ENCODE measurements at places on chromosomes 5 and 9.

DNA sequence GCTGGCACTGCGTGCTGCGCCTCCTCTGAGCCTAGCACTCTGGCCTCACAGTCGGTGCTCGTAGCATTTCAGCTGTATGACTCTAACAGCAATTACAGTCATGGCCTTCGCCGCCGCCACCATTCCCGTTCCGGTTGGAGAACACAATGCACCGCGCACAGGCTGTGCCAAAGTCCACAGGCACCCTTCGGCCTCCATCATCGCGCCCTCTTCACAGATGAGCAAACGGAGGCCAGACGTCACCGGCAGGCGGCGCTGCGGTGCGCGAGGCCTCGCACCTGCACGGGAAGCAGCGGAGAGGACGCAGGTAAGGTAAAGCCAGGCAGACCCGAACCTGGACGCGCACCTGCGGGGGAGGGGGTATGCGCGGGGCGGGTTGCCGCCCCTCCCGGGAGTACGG, 128.9 kb downstream of the BARX1 start:
- DNase-seq: peak; percentile 4

- DNase-seq: no peak
Measured at GRCh38 chr5:76683816-76684731, 31.9 kb upstream of the F2R start.

GRCh38 chr9:98862936-98863335, 55.5 kb downstream of the GALNT12 start:
- DNase-seq: no peak

DNA sequence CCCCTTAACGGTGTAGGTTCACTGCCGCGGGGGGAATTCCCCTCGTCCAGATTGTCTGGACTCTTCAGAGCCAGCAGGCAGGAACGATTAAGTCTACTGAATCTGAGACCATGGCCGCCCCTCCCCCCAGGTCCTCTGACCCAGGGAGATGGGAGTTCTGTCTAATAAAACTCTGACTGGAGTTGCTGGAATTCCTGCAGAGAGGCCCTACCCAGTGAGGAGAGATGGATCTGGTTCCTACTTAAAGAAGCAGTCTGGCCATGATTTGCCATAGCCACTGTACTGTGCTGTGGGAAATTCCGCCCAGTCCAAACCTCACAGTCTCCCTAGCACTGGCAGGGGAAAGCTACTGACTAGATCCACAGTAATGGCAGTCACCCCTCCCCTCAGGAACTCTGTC, 237.7 kb upstream of the RASA1 start:
- DNase-seq: no peak

- DNase-seq: peak; percentile 74
Measured at GRCh38 chr5:152595405-152595804, 190.3 kb upstream of the NMUR2 start.

DNA sequence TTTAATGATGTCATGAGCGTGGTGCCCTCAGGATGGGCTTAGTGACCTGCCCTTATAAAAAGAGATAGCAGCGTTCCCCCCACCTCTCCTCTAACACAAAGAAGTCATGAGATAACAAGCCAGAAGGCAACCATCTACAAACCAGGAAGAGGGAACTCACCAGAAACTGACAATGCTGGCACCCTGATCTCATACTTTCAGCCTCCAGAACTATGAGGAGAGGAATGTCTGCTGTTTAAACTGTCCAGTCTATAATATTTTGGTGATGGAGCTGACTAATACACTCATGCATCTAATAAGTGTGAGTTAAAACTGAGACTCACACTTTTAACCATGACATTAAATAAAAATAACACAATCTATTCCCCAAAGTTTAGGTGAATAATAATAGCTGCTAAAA, 156.1 kb upstream of the SPEF2 start:
- no peak for DNase-seq

DNA sequence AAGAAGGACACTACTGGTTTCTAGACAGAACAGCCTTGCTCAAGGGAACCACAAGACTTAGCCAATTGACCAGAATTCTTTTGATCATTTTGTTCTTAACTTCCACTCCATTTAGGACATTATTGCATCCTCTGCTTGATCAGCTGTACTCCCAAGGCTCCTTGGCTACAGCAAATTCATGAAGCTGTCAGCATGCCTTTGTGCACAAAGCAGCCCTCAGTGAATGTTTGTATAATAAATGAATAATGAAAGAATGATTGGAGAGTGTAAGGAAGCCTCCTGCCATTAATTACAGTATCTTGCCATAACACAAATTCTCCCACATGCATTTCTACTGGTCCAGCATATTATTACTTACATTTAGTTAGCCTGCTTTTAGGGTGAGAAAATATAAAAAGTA, 449.6 kb downstream of the SLCO4C1 start:
- peak; percentile 16 for DNase-seq

DNA sequence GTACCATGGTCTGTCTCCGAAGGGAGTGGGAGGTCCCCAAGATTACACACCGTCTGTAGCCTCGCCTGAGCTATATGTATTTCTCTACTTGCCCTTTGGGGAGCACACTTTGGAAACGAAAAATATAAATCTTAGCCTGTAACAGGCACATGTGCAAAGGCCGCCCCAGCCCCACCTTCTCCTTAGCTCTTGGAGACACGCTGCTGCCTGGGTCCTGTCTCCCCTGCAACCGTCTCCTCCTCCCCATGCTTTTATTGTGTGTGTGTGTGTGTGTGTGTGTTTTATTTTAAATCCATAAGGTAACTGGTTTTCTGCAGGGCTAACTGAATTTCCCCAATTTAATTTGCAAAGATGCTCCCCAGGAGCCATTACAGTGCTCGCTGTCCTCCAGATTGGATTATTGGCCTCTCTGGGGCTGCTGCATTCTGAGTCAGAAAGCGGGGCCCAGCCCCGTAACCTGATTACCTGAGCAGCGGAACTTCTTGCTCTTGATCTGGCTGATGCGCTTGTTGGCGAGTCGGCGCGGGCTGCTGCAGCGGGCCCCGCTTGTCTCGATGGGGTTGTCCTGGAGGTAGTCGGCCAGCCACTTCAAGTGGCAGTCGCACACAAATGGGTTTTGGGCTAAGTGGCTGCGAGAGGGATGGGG, 193.3 kb upstream of the PANK3 start:
- no peak for DNase-seq

DNA sequence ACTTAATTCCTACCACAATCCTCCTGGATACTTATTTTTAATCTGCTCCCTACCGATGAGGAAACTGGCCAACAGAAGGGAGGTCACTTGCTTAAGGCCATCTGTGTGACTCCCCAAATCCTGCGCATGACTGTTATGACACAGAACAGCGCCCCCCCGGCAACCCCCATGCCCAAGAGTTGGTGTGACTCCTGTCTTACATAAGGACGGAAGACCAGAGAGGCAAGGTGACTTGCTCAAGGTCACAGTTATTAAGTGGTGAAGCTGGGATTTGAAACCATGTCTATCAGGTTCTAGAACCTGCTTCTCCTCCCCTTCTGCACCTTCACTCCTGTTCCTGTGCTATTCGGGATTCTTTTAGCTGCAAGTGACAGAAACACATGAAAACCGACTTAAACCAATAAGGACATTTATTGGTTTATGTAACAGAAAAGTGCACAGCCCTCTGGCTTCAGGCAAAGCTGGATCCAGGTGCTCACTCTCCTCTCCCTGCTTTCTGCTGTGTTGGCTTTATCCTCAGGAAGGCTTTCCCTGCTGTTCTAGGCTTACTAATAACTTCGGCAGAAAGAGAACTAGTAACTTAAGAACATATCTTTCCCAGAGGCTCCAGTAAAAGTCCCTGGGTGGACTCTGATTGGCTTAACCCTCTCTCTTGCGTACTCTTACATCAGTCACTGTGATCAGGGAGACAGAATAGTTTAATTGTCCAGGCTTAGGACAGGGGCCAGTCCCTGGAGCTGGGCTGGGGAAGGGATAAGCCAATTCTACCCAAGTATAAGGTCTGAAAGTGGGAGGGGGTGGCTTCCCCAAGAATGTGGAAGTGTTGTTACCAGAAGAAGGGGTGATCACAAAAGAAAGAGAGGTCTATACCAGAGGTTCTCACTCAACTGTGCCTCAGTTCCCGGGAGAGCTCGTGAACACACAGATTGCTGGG, 43.7 kb downstream of the FGF18 start:
- no peak for DNase-seq

DNA sequence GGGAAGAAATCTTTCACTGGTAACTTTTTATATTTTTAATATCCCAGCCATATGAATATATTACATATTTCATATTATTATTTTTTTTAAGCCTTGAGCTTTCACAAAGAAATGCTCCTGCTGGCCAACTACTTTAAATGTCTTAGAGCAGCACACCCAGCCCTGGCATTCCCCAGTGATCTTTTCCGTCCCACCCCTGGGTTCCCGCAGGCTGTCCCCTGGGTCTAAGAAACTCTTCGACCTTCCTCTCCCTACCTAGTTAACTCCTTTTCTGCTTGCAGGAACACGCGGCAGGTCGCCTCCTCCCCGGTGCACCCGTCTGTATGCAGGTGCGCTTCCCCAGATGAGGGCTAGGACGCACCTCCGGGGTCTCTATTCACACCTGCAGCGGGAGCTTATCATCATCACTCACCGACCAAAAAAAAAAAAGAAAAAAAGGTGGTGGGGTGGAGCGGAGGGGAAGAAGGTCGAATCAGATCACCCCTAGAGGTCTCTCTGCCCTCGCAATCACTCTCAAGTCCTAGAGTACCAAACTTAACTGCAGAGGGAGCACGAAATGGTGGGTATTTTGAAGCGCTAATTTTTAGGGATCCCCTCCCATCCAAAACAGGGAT, 696 bp downstream of the ZFP62 start:
- DNase-seq: no peak

GRCh38 chr5:102797322-102797884, 42.3 kb downstream of the PAM start:
- DNase-seq: no peak

GRCh38 chr5:891837-892393, 686 bp downstream of the BRD9 start:
- DNase-seq: peak; percentile 70

- no peak for DNase-seq
Measured at GRCh38 chr5:66080664-66081063, 63.4 kb upstream of the SREK1 start.

GRCh38 chr5:33832404-33833236, 59.2 kb downstream of the ADAMTS12 start:
- DNase-seq: no peak

DNA sequence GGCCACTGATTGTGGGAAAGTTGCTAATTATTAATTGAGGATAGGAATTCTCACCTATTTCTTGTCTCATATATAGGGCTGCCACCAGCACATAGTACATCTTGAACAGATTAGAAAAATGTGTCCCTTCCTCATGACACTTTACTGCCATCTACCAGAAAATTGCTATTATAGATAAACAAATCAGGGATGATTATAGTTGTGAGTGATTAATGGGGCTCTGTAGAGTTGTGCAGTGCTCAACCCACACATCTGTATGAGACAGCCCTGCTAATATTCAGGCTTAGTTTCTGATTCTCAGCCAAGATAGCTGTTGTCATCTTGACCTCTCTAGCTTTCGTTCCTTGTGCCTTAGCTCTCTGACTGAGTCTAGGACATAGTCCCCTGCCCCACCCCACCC, 373.3 kb downstream of the TLE4 start:
- DNase-seq: no peak

DNA sequence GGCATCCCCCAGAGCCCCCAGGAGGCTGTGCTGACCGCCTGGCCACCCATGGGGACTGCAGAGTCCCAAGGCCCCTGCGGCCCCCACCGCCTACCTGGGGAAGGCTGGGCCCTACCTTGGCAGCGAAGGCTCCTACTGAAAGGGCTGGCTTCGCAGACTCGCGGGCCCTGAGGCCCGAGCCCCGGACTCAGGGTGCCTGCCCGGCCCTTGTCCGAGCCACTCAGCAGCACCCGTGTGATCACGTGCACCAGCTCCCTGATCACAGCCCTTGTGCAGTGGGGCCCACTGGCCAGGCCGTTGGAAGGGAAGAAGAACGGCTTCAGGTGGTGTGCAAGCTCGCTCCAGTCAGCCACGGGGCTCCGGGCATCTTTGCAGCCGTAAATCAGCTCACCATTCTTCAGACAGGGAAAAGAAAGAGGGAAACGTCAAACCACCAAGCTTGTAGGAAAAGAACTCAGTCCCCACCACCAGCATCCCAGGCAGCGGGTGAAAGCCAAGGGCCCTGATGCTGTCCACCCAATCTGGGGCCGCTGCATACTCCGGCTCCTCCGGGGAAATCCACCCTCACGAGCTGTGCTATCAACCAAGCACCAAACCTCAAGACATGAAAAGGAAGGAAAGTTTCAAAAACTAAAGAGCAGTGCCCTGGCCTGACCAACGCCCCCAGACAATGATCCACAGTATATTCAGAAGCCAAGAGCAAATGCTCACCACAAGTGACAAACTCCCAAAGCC, 31.9 kb downstream of the IPPK start:
- no peak for DNase-seq

DNA sequence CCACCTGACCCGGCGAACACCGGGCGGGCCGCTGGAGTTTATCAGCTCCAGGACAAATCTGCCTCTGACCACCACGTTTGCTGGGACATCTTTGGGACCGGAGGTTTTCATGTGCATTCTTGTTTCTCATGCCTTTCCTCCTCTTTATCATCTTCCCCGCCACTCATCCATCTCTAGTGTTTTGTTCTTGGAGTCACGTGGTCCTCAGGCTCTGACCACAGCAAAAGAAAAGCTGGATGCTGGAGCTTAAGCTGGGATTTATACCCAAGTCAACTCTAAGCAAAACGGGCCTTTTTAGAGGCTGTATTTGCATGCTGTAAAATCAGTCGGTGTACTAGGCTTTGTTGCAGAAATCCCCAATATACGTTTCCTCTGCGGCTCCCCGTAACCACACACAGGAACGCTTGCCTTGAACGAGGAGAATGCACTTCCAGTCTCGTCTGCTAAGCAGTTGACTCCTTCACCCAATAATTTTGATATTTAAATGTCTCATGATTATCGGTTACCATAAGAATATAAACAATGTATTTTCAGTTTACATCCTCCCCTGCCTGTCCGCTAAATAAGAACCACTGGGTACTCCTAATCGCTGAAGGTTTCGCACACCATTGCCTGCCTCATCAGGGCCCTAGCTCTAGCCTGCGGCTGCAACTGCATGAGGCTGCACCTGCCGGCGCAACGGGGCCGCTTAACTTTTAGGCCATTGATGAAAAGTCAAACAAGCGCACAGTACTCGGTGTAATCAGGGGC, 560 bp upstream of the NDUFS6 start:
- peak; percentile 76 for DNase-seq

GRCh38 chr9:111514967-111515366, 10.0 kb upstream of the ZNF483 start:
- no peak for DNase-seq
